ENCODE measurements at places on chromosomes 16 and 17. TPM values are rescaled to one million over a fixed set of nuclear protein-coding genes. Genes with fewer than 3 reads are reported as not detected.
A peak's percentile ranks its signal among the peaks of the same experiment; 100 is the strongest.

DDX19B gene
- 33.3 TPM for total RNA-seq

GAA gene
- total RNA-seq, result 45.1 TPM

NAT9 gene
- 33.8 TPM for total RNA-seq

CCL11 gene
- not detected for total RNA-seq

MLKL gene
- 50.0 TPM for total RNA-seq

DNA sequence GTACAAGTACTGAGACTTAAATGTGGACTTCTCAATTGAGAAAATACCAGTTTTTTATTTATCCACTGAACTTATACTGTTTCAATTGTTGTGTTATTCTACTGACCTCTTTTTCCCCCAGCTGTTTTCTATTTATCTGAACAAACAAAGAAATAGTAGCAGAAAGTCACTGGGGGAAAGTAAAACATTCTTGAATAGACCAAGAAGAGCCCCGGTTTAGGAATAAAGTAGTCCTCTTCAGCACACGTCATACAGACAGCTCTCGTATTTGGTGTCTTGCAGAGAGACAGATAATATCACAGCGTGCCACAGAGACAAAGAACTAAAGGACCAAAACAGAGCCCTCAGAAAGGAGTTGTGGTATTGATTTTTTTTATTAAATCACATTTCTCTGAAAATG lies 1159.1 kb upstream of the CDH8 start:
- DNase-seq, result no peak

- peak; percentile 40 for DNase-seq
These were observed at the start of gene ABCC1 for GRCh38 chr16:15949210-15950160. Gene ABCC1 (plus strand): TSS chr16:15949616. CDS start chr16:15949752, 136 bp downstream.

GRCh38 chr16:33877-34647 lies 19.3 kb downstream of the POLR3K start:
- DNase-seq, result no peak

GRCh38 chr17:15884731-15885130 lies 60.2 kb upstream of the ADORA2B start:
- no peak for DNase-seq

DNA sequence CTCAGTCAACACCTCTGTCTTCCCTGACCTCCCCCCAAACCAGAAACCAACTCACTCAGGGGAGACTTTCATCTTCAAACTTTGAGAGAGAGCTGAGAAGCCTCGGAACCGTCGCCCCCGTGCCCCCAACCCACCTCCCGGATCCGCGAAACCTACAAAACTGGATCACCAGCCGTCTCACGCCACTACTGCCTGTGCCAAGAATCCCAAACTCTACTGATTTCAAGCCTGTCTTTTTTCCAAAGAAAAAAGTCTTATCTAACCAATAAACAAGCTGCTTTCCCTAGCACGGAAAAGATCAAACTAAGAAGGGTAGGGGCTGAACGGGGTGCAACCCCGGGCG lies 2.0 kb downstream of the AXIN2 start:
- DNase-seq, result no peak

DNA sequence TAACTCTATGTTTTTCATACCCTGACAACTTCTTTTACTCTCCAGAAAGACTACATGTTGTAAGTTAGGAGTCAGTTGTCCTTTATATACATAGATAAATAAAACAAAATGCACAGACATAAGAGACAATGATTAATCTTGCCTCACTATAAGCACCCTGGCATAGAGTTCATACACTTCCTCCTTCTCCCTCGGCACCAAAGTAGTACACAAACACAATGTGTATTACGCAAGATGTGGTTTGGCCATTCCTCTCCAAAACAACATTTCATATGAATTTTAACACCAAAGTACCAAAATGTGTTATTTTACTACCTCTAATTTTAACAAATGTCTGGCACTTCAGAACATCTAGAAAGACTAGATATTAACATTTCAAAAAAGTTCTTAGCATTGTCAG lies 17.2 kb upstream of the SLFN11 start:
- DNase-seq, result no peak

GRCh38 chr17:73513426-73513825 lies 130.8 kb downstream of the SDK2 start:
- no peak for DNase-seq

DNA sequence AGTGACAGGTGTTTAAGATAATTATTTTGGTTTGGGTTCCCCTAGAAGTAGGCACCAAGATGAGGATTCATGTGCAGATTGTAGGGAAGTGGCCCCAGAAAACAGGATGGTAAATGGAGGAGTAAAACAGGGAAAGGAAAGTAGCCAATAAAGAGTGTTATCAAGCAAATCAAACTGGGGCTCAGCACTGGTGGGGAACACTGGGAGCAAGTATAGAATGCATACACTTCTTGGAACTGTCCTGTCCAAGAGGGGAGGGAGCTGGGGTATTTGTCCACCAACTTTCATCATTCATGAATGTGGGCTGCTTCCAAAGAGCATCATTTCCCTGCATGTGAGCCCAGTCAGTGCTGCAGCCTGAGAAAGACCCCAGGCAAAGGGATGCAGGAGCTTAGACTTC lies 215.7 kb upstream of the IRX5 start:
- DNase-seq, result no peak

GRCh38 chr16:52128361-52128760 lies 418.6 kb downstream of the TOX3 start:
- DNase-seq, result no peak

GRCh38 chr17:2157081-2157480 lies 102.2 kb downstream of the HIC1 start:
- DNase-seq, result no peak

DNA sequence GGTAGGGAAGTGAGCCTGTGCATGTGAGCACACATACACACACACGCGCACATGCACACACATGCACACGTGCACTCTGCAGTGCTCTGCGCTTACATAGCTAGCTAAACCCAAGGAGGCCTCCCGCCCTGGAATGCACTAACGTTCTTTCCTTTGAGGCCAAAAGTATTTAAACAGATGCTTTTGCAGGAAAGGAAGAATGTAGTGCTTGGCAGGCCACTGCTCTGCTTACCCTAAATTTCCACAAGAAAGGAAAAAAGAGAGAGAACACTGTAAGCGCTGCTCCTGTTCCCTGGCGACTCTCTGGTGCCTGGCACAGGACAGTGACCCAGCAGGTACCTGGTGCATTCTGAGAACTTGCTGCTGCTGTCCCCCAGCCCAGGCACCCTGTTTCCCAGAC lies 31.3 kb upstream of the MRPS23 start:
- no peak for DNase-seq

DNA sequence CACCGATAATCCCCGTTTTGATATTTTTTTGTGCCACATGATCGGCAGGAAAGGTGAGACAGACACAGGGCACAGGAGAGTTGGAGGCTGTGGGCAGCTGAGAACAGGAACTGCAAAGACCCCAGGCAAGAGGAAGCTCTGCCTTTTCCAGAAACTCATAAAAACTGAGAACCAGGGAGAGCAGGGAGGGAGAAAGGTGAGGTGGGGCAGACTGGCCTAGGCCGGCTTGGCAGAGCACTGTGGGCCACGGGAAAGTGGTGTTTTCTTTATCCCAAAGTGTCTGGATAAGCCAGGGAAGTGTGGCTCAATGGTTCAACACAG lies 11.8 kb upstream of the AXIN2 start:
- DNase-seq, result no peak

- DNase-seq, result no peak
These were observed 31.3 kb downstream of the SMIM36 start for GRCh38 chr17:55479903-55480302.

GRCh38 chr16:68987734-68988457 lies 117.6 kb upstream of the HAS3 start:
- no peak for DNase-seq

DNA sequence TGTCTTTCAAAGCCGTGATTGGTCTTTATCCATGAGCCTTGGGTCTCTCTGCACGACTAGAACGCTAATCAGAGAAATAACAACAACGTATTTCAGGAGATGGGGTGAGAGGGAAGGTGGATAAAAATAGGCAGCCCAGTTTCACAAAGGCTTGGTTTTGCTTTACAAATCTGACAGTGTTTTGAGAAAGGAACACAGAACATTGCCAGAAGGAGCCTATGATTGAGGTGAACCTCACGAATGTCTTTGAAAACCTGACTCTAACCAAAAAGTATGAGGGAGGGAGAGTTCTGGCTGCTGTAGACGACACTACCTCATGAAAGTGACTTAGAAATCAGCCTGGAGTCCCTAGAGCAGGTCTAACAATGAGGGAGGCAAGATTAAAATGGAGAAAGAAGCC lies 38.0 kb upstream of the NOL11 start:
- DNase-seq, result no peak

Data from NCI-H460 (cell line).